ENCODE measurements at places on chromosomes 1 and 21.

- DNase-seq = no peak
Observed at GRCh38 chr1:220775240-220775853, 11.4 kb upstream of the MTARC1 start.

GRCh38 chr21:45031571-45032191 is 42.7 kb upstream of the ADARB1 start:
- DNase-seq = no peak

DNA sequence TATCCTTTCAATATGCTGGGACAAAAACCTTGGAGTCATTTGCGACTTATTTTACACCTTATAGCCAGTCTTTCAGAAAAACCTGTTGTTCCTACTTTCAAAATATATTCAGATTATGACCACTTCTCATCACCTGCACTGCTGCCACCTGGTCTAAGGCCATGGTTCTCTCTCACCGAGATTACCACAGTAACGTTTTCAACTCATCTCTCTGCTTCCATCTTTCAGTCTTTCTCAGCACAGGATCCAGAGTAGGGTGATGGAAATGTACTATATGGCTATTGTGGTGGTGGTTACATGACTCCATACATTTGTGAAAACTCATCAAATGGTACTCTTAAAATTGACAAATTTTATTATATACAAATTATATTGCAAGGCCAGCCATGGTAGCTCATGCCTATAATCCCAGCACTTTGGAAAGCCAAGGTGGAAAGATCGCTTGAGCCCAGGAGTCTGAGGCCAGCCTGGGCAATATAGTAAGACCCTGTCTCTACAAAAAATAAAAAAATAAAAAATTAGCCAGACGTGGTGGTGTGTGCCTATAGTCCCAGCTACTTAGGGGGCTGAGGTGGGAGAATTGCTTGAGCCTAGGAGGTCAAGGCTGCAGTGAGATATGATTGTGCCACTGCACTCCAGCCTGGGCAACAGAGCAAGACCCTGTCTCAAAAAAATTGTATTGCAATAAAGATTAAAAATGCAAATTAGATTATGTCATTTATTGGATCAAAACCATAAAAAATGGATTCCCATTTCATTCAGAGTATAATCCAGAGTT is 120.9 kb upstream of the PPP2R5A start:
- DNase-seq = no peak

DNA sequence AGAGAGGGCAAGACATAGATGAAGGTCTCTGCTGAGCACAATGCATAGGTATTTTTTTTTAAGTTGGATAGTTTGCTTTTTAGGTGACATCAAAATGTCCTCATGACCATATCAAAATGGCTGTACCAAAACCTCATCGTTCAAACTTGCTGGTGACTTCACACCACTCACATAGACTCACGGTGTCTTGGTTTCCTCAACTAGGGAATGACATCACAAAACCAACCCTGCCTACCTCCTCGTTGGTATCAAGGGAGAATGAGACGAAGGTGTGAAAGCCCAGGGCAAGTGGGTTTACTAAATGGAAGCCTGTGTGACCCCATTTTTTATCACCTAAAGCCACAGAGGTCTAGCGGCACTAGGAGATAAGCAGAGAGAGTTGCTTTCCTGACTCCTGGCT is 1.6 kb downstream of the PIGR start:
- DNase-seq = no peak

- no peak for DNase-seq
Observed at GRCh38 chr1:118323246-118323645, 138.2 kb upstream of the SPAG17 start.

- no peak for DNase-seq
Observed at GRCh38 chr1:21665711-21666575, 3.2 kb downstream of the RAP1GAP start.

- DNase-seq = no peak
Observed at GRCh38 chr1:30684259-30684658, 39.1 kb downstream of the MATN1 start.

- no peak for DNase-seq
Observed at GRCh38 chr21:14403681-14404318, 20.9 kb upstream of the HSPA13 start.
